ENCODE measurements at places on chromosomes 7 and 10. TPM values are rescaled to one million over a fixed set of nuclear protein-coding genes. Genes with fewer than 3 reads are reported as not detected.

ADARB2 gene
- total RNA-seq, result not detected

GRCh38 chr7:75536491-75536890, 44.4 kb downstream of the SPDYE5 start:
- DNase-seq, result no peak

- DNase-seq, result no peak
These were observed 23.9 kb downstream of the SEM1 start for GRCh38 chr7:96685755-96686154.

- DNase-seq, result no peak
These were observed 1.8 kb downstream of the RBP3 start for GRCh38 chr10:47349941-47350371.

- DNase-seq, result no peak
These were observed 29.8 kb upstream of the FIGNL1 start for GRCh38 chr7:50479743-50480517.

DNA sequence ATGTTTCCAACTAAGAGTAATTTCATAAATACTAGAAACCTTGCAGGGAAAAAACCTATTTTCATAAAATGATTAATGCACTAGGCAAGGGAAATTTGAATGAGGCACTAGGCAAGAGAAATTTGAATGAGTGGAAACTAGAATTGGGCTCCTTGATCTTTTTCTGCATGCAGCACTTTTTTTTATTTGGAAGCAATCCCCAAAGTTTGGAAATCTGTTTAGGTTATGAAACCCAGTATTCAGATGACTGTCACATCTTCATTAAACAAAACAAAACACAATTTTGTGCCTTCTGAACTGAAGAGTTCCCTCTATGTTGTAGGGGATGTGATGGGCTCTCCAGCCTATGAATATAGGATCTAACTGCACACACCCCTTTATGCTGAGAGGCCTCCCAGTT, 201.9 kb downstream of the BAMBI start:
- DNase-seq, result no peak
